Stimulated activated CD4-positive, alpha-beta T cell treated with anti-CD3 and anti-CD28 coated beads, Interleukin-12 subunit alpha, Interleukin-12 subunit beta, amount 100 ng/mL, for 24 hours (primary cell): ENCODE measurements at places on chromosomes 1 and 21.

DNA sequence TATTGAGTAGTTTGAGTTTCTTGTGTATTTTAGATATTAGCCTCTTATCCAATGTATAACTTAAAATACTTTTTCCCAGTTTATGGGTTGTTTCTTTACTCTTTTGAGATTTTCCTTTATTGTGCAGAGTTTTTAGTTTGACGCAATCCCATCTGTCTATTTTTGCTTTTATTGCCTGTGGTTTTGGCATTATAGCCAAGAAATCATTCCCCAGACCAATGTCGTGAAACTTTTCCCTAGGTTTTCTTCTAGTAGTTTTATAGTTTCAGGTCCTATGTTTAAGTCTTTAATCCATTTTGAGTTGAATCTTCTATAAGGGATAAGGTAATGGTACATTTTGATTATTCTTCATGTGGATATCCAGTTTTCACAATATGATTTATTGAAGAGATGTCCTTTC is 87.6 kb downstream of the LEPR start:
- no peak for DNase-seq

GRCh38 chr1:41734201-41734970 is 184.3 kb downstream of the HIVEP3 start:
- no peak for DNase-seq

DNA sequence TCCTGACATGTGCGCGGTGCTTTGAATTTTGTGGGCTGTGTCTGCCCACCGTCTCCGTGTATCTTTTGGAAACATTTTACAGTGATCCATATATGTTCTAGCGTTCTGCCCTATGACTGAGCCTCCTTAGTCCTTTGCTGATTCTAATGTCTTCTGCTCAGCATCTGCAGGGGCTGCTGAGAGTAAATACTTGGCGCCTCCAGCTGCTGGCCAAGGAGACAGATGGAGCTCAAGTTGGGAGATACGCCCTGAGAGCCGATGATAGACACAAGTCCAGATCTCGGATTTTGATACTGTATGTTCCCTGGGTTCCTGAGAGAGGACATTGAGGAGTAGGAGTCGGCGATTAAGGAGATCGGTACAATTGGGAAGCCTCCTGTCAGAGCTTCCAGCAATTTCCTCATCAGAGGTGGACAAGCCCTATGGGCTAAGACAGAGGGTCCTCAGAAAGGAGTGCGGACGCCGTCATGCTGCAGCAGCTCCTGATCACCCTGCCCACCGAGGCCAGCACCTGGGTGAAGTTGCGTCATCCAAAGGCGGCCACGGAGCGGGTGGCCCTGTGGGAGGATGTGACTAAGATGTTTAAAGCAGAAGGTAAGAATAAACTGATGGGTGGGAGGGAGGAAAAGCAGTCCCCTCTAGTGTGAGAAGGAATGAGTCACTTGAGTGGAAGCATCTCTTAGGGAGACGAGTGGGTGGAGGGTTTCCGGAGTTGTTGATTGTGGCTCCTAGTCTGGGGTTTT is 390 bp downstream of the ZFP69B start:
- peak; percentile 77 for DNase-seq

- DNase-seq, result no peak
These were observed 5.2 kb downstream of the RCSD1 start for GRCh38 chr1:167635156-167635648.

DNA sequence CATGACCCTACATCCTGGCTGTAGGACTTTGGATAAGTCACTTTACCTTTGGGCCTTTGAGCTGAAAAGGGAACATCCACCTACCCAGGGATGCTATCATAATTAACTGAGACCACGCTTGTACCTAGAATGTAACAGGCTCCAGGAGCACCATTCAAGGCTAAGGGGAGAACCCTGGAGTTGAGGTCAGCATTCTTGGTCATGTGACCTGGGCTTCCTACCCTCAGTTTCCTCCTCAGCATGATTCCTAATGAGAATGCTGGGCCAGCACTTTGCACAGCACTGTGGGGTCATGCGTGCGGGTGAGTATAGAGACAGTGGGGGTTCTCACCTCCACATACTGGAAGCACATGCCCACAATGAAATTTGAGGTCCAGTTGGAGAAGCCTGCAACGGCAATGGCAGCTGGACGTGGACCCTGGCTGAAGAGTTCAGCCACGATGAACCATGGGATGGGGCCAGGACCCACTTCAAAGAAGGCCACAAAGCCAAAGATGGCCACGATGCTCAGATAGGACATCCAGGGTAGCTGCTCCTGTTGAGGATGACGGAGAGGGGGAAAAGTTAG is 31.3 kb downstream of the SLC2A1 start:
- DNase-seq, result no peak

DNA sequence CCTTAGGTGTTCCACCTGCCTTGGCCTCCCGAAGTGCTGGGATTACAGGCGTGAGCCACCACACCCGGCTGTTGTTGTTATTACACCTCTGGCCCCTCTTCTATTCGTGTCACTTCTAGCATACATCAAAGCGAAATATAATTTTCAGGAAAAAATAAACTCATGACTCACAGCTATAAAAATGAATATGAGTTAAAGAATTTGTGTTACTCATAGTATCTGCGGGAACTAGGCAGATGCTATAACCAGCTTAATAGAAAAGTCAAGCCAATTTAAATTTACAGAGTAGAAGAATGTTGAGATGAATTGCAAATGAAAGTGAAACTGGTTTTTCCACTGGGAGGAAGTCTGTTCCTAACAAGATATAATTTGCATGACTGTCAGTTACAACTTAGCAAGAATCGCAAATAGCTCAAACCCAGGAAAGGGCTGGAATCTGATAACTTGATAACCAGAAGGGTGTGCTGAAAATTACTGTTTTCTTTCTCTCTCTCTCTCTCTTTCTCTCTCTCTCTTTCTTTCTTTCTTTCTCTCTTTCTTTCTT is 11.2 kb downstream of the OR2W3 start:
- peak; percentile 4 for DNase-seq

DNA sequence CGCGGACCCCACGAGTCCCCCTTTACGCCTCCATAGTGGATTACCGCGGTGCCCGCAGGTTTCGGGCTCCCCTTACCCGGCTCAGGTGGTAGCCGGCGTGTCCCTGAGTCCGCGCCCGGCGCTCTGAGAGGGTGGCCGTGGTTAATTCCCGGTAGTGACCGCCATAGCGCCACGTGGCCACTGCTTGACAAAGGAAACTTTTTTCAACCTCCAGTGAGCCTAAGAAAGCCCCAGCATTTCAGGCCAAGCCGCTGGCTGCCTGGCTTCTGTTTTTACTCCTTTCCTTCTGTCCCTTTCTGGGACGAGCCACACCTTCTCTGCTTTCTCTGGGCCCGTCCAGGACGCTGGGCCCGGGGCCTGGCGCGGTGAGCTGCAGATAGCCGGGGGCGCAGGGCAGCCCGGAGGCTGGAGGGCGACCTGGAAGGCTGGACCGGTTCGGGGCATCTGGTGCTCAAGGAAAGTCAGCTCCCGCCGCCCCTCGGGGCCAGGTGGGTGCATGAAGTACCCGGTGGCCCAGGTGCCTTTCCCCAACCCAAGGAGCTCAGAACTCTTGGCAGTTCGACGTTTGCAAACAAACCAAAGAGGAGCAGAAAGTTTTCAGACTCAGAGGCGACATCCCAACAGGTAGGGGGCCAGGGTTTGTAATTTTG is 540 bp upstream of the C1orf198 start:
- DNase-seq, result no peak

- no peak for DNase-seq
These were observed 162.5 kb upstream of the B3GALT2 start for GRCh38 chr1:193348769-193349535.

DNA sequence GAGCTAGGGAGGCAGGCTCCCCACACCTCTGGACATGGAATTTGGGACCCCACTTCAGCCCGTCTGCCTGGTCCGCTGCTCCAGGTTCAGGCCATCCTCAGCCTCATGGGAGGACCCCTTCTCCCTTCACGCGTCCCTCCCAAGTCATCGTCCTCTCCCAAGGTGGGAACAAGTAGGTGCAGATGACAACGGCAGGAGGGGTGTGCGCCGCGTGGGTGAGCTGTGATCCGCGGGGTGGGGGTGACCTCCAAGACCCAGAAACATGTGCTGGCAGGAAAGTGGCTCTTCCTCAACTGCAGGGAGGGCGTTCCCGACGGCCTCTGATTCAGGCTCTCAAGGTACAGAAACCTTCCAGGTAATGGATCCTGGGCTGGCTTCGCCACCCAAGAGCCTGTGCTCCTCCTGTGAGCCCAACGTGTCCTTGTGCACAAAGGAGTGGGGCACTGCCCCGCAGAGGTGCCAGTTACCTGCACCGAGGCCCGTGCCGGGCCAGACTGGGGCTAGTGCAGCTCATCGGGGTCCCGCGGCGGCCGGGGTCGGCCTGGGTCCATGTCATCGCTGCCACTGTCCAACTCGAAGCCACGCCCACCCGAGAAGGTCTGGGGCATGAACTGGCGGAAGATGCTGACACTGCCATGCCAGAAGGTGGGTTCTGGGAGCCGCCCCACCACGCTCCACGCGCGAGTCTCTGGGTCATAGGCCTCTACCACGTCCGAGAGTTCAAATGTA is 9.6 kb downstream of the KLHL21 start:
- DNase-seq, result no peak

DNA sequence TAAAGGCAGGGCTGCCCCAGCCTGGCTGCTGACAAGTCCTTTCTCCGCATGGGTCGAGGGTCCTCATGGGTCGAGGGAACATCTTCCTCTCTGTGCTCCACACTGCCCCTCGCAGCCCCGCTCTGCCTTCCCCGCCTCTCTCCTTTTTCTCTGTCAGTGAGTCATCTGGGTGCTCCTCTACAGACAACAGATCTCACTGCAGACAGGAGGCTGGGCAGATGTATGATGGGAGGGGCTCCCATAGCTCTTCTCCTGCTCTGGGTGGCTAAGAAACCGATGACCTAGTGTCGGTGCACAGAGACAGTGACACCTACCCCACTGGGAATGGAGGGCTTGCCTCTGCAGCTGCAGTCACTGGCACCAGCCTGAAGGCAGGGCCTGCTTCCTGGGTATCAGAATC is 5.5 kb downstream of the KCNA10 start:
- DNase-seq, result no peak

GRCh38 chr1:39592069-39592468 is 15.5 kb upstream of the PABPC4 start:
- no peak for DNase-seq

- no peak for DNase-seq
These were observed 19.1 kb upstream of the HMGCS2 start for GRCh38 chr1:119787776-119788175.

- no peak for DNase-seq
These were observed 80.1 kb downstream of the FCRL5 start for GRCh38 chr1:157472056-157472701.

GRCh38 chr1:154849645-154850131 is 20.4 kb downstream of the KCNN3 start:
- peak; percentile 19 for DNase-seq

GRCh38 chr1:228352677-228353481 is 53.8 kb downstream of the TRIM11 start:
- DNase-seq, result no peak

DNA sequence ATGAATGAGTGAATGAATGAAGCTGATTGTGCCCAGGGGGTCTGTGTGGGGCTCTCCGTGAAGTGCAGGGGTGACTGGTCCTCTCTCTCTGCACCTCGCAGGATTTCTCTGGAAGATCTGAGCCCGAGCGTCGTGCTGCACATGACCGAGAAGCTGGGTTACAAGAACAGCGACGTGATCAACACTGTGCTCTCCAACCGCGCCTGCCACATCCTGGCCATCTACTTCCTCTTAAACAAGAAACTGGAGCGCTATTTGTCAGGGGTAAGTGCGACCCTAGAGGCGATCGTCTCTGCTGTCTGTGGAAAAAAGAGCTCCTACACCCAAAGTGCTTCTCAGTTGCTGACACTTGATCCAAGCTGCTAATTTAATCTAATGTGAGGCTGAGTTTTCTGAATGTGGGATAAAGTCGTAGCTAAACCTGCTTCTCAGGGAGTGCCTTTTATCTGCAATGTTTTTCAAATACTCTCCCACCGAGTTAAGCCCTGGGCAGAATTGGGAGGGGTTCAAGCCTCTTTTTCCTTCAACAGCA is 101.7 kb downstream of the HUNK start:
- no peak for DNase-seq

- no peak for DNase-seq
These were observed 24.4 kb upstream of the FGGY start for GRCh38 chr1:59272507-59272906.

GRCh38 chr1:109488201-109488600 is 4.5 kb downstream of the ATXN7L2 start:
- DNase-seq, result no peak

GRCh38 chr1:241520080-241520465 is 518 bp upstream of the FH start:
- no peak for DNase-seq

- no peak for DNase-seq
These were observed 45.1 kb upstream of the MUTYH start for GRCh38 chr1:45385302-45385701.

GRCh38 chr1:81232420-81232819 is 568.3 kb upstream of the ADGRL2 start:
- DNase-seq, result no peak

GRCh38 chr1:6178751-6179563 is 1.2 kb downstream of the CHD5 start:
- DNase-seq, result no peak

DNA sequence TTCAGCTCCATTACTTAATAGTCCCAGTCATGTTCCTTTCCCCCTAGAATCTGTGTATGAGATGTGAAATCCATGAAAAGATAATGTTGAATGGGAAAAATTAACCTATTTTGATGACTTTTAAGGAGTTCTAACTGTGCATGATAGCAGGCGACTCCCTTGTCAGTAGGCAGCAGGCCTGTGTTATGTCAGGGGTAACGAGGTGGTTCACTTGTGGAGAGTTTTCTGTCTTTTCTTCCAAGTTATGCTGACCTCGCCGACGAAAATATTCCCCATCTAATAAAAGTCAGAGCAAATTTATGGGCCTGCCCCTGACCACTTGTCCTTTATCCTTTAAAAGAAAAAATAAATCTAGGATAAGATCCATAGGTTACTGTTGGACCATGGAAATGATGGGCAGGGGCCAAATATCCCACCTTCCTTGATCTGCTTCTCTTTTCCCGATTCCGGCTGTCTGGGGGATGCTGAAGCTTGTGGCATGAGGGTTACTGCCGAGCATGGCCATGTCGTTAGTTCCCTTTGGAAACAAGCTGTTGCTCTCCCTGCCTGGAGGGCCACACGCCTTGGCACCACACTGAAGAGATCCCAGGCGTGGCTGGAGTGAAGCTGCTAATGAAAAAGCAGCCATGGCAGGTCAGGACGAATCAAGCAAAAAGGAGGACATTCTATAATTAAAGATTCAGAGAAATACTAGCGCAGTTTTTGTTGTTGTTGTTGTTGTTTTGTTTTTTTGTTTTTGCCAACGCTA is 93.8 kb downstream of the ROR1 start:
- no peak for DNase-seq

DNA sequence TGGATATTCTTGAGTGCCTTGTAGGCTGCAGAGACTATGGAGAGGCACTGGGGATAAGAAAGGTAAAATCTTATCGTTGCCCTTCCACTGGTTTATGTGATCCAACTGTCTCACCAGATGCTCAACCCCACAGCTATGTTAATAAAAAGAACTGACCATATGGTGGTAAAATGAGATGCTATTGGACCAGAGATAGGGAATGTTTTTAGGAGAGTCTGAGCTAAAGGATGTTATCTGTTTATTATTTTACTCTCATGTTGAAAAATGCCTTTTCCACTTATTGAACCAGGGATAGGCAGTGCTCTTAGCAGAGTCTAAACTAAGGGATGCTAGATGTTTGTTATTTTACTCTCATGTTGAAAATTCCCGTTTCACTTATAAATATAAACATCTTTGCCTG is 172.8 kb upstream of the GREM2 start:
- DNase-seq, result no peak
